SK-N-SH (cell line): ENCODE measurements at places on chromosomes 16 and 17.
A peak's percentile ranks its signal among the peaks of the same experiment; 100 is the strongest.

- no peak for DNase-seq
These were observed 7.7 kb downstream of the DOK4 start for GRCh38 chr16:57478396-57479204.

DNA sequence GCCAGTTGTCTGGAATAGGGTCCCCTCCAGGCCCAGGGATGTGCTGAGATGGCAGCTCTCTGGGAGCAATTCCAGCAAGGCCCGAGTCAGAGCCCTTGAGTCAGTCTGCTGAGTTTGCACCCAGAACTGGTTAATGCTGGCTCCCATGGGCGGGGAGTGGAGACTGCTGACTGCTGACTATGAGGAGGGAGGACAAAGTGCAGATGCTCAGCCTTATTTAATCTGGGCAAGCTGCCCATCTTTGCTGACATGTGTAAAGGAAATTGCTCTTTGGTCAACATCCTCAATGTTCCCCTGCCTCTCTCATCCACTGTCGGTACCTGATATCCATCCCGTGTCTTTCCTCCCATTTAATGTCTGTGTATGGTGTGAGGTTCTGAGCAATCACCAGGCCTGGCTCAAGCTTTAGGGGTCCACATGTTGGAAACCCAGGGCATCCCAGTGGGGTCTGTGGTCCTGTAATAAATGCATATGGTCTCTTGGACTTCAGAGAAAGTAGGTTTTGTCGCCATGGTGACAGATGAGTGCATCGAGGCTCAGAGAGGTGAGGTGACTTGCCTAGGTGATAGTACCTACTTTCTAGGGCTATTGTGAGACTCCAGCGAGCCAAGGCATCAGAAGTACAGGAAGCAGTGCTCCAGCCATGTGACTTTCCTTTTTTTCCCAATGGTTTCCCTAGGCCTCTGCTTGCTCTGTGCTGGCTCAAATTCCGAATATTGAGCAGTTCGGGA, 20.0 kb upstream of the RNF135 start:
- DNase-seq, result peak; percentile 78

DNA sequence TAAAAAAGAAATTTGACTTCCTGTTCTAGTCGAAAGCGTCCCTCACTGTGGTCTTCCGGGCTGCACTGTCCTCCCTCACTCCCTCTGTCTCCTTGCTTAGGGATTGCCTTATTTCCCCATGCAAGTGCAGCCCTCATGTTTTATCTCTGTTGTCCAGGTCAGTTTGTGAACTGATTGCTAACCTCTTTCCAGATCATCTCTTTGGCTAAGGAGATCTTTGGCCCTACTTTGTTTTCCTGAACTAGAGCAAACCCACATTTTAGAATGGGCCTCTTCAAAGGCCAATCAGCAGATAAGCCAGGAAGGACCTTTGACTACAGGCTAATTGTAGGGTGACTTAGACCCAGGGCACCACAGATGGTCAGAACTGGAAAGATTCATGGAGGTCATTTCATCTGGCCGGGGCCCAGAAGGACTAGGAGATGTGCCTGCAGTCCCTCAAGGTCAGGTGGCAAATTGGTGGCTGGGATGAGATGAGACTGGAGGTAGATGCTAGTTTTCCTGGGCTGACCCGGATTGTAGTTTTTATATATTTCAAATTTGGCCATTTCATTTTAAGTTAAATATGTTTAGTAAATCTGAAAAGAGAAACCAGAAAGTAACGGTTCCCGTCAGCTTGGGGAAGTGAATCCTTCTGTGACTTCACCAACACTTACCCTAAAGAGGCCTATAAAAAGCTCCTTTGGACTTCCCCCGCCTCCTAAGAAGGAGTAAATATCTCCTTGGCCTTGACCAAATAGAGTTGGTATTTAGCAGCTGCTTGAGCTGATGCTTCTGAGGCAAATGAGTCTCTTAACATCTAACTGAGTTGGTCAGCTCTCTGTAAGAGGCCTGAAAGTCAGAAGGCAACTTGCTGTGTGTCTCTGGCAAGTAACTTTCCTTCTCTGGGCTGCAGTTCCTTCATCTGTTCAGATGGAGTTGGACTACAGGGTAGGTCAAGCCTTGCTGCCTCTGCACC, 6.2 kb upstream of the SLC25A19 start:
- no peak for DNase-seq

- DNase-seq, result peak; percentile 9
These were observed 327.3 kb upstream of the CDH8 start for GRCh38 chr16:62363501-62363900.

- no peak for DNase-seq
These were observed 473.4 kb downstream of the SOX9 start for GRCh38 chr17:72594248-72594647.

- DNase-seq, result no peak
These were observed 67.3 kb downstream of the OR1D5 start for GRCh38 chr17:2995886-2996809.

- no peak for DNase-seq
These were observed 8.3 kb downstream of the CUEDC1 start for GRCh38 chr17:57946798-57947358.

DNA sequence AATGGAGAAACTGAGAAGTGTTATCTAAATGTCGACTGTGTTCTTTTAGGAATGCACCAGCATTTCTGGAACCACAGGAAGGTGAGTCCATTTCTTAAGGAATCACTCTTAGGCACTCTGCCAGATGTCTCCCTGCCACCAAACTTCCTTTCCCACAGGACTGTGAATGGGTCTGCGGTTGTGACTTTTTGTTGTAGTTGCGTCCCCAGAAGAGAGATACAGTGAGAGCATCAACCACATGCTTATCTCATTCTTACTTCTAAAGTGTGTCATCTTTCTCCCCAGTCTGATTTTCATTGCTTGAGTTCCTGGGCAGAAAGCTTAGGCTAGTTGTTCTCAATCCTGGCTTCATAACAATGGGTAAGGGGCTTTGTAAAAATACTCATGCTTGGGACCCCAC, 13.4 kb downstream of the ITPRIPL2 start:
- no peak for DNase-seq

GRCh38 chr16:63856537-63856936, 1265.3 kb downstream of the CDH11 start:
- DNase-seq, result no peak

DNA sequence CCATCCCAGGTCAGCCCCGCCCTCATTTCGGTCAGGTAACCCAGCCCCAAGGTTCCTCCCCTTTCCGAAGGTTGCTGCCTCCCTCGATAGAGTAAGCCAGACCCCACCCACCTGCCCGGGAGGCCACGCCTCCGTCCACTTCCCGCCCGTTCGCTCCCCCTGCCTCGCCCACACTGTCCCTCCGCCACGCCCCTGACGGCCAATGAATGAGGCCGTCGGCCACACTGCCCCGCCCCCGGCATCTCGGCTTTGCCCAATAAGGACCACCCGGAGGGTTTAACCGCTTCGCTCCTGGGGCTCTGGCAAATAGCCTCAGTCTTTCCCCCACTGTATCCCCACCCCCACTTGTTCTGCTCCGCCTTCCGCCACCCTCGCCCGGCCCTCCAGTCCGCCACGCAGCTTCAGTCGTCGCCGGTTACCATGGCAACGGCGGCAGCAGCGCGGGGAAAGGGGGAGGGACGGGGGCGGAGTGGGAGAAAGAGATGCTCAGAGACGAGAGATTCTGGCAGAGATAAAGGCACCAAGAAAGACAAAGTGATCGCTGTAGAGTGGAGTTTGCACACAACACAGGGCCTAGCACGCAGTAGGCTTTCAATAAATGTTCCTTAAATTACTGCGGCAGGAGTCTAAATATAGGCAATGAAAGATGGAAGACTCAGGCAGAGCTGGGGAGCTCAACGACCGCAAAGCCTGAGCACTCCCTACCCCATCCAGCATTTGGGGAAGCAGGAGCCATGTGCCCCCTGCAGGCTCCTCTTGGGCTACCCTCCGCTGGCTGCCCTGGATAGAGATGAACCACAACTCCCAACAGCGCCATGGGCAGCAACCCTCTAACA, 5.1 kb downstream of the DLG4 start:
- peak; percentile 91 for DNase-seq

DNA sequence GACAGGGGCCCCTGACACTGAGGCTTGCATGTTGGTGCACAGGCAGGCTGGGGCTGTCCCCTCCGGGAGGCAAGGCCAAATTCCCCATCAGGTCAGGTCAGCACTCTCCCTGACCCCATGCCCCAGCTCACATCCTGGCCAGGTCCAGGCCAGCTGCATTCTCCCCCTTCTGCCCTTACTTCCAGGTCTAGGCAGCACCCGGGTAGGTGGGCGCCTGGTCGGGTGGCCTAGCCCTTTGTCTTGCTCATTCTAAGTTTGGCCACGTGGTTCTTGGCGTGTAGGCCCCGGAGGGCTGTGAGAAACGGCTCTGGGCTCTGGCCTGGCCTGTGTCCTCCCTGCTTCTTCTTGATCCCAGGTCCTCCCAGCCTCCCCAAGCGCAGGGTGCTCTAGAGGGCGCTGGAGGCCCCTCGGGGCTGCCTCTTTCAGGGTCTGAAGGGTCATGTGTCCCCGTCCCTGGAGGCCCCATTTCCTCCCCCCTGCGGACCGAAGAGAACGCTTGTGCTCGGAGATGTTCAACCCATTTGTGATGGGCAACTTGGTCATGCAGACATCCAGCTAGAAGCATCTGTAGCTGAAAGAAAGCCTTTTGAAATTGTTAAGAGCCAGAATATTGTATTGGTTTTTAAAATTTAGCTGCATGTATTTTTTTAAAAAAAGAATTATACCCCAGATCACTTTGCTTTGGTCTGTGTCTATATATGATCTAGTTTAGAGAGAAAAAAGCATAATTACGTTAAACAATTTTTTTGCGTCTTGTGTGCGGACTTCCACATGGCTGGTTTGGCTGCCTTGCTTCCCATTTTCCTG, 6.7 kb downstream of the BAHCC1 start:
- peak; percentile 81 for DNase-seq

DNA sequence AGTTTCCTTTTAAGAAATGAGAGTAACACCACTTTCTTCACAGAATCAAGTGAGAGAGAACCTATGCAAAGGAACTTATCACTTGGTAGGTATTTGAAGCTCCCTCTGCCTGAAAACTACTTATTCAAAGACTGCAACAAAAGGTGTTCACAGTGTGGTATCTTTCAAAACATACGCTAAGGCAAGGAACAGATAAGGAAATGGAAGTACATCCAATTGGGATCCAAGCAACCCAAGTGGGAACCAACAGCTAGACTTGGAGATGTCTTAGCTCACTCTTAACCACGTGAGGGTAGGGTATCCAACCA, 431 bp upstream of the PPM1E start:
- no peak for DNase-seq

- peak; percentile 79 for DNase-seq
These were observed 32.4 kb upstream of the JPH3 start for GRCh38 chr16:87569601-87570571.

DNA sequence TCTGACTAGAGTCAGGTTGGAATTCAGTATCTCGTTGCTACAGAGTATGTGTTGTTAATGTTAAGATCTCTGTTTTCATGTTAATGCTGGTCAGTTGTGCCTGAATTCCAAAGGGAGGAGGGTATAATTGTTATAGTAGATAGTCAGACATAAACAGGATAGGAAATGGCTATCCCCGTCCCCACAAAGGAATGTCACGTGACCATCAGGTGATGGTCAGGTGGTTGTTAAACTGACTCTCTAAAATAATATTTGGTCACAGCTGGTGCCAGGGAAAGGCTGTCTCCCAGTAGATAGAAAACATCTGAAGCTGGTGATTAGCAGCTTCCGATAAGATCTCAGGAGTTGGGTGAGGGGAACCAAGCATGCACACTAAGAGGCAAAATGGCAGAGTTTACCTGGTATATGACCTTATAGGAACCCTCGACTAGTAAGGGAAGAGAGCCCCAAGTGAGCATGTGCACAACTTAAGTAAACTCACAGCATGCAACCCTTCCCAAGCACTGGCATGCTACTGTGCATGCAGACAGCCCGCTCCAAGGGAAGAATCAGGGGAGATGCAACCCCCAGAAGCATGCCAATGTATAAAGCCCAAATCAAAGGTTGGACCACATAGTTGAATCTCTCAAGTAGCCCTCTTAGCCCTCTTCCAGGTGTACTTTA, 27.4 kb upstream of the SLC6A2 start:
- no peak for DNase-seq

- DNase-seq, result no peak
These were observed 118.7 kb downstream of the SKAP1 start for GRCh38 chr17:48311324-48311723.

- no peak for DNase-seq
These were observed 34.9 kb downstream of the ARHGAP17 start for GRCh38 chr16:24980077-24980793.

DNA sequence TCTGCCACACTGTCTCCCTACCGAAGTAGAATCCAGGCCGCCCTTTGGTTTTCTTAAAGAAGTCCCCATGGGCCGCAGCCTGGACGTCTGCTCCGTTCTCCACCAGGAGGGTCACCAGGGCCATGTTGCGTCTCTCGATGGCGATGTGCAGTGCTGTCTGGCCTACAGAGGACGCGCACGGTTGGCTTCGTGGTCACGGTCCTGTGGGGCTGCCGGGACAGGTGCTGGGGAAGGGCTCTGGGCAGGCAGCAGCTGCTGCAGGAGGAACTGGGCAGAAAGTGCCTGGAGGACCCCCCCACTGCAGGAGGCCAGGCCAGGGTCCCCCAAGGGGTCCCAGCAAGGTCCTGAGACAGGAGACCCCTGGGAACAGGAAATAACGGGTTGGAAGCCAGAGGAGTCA, 19.0 kb downstream of the TRPV1 start:
- DNase-seq, result no peak

DNA sequence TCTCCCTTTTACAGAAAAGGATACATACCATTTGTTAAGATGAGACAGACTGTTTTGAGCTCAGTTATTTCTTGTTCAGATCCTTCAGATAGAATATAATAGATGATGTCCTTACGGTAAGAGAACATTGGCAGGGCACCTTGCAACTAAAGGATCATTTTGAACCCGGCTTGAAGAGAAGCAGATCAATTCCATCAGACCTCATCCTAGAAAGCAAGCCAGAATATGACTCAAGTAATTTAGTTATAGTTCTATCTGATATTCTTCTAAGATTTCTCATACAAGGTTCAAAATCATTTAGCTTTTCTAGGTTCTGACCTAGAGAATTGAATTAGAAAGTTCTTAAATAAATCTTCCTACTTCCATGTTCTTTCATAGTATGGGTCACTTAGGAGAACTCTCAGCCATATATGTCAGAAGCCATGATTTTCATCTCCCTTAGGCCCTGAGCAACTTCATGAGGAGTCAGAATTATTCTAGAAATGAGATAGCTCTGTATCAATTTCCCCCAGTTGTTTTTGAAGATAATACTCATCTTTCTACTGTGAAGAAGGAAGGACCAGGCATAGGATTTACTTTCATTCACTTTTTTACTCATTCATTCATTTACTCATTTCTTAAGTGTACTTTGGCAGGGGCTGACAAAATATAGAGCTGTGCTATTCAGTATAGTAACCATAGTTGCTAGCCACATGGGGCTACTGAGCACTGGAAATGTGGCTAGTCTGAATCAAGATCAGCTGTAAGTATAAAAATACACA, 2.5 kb upstream of the CMTM1 start:
- DNase-seq, result no peak

DNA sequence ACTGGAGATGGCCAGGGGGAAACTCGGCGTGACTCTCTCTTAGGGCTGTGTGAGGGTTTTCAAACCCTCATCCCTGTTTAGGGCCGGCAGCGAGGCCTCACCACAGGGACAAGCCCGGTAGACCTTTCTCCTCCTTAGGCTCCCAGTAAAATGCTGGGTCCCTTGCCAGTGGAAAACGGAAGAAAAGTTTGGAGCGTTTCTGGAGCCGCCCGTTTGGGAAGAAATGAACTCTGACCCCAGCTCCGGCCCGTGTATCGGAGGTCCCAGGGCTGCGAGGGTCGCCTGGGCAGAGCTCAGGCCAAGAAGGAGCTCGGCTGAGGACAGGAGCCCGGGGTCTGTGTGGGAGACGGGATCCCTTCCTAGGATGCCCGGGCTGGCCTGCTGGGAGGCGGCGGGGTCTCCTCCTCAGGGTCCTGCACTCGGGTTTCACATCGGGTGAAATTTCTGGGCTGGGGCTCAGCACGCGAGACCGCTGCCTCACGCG, 23.2 kb downstream of the ZNF213 start:
- DNase-seq, result peak; percentile 73

GRCh38 chr17:38742411-38743308, 5.5 kb downstream of the PCGF2 start:
- DNase-seq, result peak; percentile 84
